NCI-H2081 (cell line): ENCODE measurements at places on chromosomes 16 and 17.

DNA sequence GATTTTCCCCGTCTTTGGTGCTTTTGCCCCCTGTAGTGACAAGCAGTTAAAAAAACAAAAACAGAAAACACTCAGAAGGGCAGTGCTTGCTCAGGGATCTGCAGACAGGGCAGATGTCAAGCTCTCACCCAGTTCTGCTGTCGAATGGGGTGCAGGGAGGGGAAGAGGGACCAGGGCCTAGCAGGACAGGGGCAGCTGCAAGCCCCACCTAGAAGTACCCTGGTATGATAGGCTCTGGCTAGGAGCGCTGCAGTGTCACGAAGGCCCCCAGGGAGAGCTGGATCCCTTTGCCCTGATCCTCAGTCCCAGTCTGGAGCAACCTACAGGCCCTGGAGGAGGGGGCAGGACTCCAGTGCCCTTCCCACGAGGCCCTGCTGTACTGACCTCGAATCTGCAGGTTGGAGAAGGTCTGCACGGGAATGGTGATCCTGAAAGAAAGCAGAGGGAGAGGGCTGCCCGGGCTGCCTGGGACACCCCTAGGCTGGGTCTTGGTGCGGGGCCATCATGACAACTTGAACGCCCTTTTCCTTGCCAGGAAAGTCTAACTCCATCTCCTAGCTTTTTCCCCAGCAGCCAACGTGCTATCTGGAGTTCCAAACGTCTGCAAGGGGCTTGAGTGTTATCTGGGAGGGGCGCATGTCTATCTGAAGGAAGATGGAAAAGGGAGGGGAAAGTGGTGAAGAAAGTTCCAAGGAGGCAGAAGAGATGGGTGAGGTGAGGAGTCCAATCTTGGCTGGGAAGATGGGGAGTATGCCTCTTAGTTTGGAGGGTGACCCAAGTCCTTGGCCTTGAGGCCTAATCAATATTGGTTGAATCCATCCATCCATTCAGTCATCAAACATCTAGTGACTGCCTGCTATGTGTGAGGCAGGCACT, 4.8 kb downstream of the GFAP start:
- no peak for DNase-seq

- DNase-seq: peak; percentile 33
Measured at GRCh38 chr16:3983081-3983520, 102.6 kb upstream of the CREBBP start.

DNA sequence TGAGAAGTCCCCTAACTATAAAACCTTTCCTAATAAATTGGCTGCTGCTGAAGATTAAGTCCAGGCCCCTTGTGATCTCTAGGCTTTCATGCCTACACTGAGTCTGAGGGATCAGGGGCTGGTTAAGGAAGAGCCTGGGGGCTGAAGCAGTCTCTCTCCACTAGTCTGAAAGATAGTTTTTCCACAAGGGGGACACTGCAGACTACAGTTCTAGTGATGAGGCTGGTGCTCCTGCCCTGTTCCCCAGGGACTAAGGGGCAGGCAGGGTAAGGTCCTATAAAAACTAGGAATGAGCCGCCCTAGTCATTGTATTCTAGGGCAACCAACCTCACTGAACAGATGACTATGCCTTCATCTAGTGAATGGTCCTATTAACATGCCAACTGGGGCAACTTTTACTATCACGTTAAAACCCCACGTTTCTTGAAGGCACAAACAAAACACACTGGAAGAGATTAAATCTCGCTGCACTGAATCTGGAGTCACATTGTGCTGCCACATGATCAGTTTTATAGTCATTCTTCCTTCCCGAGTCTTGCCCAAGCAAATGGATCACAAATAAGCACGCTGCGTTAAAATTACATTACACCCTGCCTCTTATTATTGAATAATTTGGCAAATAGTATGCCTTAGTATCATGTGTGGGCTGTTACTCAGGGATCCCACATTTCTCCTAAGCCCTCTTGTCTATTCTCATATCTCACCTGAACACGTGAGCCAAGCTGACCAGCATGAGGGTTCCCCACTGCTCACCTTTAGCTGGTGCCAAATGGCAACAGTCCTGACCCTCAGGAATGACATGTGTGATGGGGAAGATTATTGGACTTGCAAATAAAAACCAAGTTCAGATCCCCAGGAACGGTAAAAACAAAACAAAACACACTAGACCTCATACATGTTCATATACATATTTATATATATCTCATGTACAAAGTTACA, 95.4 kb upstream of the TOB1 start:
- no peak for DNase-seq

DNA sequence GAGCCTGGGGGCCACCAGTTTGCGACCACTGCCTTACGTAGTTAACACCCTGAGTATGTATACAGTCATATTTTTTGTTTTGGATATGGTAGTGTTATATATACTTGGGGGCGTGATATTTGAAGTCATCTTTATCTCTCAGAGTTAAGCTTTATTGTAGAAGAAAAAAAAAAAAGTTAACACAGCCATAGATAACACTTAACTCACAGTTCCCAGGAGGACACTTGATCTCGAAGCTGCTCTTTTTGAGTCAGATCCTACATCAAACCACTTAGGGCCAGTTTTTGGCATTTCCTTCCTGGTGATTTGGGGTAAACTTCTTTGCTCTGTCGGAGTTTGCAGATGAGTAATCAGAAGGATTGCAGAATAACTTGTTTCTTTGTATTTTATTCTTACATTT, 5.8 kb downstream of the ITPRIPL2 start:
- DNase-seq: no peak

GRCh38 chr17:62717589-62717855, 90.1 kb downstream of the MRC2 start:
- no peak for DNase-seq

DNA sequence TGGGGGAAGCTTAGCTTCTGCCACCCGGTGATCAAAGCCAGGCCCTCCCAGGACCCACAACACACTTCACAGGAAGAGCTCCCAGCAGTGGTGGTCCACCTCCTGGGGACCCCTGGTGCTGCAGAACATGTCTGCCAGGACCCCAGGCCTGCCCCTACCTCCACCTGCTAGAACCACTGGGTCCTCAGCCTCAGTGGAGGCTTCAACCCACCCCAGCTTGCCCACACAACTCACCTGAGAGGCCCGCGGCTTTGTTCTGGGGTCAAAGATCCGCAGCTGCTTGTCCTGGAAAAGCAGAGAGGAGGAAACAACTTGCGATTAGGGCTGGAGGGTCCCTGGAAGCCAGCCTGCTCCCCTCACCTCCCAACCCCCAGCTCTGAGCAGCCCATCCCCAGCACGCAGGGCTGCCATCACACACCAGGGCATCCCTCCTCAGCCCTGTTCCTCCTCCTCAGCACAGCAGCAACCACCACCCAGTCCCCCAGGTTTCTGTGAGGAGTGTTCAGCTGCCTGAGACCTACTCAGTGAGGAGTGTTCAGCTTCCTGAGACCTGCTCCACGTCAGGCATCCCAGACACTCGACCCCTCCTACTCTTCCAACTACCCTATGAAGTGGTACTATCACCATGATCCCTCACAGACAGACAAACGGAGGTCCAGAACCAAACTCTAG, 21.2 kb downstream of the CORO7 start:
- DNase-seq: no peak

DNA sequence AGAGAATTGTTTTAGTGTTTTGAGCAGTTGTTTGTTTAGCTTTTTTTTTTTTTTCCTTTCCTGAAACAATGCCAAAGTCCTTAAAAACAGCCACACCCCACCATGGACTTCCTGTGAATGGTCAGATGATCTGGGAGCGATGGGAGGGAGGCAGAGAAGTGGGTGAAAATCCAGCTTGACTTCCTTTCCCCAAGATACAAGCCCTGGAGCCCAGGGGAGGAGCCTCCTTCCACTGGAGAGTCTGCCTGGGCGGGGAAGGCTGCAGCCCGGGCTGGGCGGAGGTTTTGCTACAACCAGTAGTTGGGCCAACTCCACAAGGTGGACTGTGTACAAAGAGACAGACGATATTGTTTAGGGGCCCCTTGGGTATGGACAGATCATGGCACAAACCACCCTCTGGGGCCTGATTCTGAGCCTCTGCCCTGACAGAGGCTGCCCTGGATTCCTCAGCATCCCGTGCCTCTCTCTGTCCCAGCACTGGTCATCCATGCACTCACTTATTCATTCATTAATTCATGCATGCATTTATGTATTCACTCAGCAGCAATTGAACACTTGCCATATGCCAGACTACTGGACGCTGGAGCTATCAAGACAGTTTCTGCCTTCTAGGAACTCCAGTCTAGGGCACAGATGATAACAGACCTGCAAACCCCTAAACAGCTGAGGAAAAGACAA, 29.8 kb downstream of the WSB1 start:
- no peak for DNase-seq

- DNase-seq: no peak
Measured at GRCh38 chr17:28154214-28154613, 111.7 kb downstream of the NLK start.

DNA sequence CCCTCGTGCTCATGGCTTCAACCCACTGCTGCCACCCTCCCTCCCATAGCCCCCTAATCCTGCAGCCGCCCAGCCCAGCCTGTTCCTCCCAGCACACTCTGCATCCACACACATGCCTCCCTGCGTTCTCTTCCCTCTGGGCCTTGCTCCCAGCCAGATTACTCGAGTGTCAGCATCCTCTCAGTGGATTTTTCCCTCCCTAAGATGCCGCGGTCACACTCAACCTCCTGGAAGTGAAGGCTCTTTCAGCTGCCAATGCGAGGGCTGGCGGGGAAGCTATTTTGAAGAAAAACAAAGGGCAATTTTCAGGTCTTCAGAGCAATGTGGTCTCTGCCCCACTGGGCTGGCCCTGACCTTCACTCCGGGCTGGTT, 23.2 kb upstream of the CACNG5 start:
- DNase-seq: no peak

GRCh38 chr16:69373019-69373418, 12.8 kb downstream of the TERF2 start:
- no peak for DNase-seq

DNA sequence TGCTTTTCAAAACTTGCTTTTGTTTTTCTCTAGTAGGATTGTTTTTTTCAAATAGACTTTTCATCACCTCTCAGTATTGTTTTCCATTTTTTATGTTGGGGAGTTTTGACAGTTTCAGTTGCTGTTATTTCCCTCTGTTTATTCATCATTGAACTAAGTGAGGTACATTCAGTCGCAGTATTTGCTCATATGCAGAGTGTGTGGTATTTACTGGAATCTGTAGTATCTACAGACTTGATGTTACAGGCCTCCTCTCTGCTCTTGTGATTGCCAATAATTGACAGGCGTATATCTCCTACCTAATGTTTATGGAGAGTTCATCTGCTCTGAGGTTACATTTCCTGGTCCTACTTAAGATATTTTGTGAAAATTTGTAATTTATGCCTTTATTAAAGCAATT, 49.6 kb downstream of the COX10 start:
- DNase-seq: no peak

DNA sequence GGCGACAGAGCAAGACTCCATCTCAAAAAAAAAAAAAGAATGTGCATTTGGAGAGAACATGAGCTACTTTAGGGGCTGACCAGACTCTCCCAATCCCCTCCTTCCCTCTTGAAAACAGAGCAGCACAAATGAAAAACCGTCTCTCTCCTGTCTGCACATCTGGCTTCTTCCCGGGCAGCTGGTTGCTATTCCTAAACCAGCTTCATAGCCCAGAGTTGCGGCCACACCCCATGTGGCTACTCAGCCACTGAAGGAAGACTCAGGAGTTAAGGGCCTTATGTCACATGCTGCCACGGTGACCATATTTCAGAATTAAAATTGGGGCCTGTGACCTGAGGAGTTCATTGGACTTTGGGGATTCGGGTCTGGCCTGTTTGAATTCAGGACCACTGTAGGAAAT, 48.3 kb downstream of the KATNIP start:
- no peak for DNase-seq

GRCh38 chr16:6482696-6483468, 849.8 kb upstream of the RBFOX1 start:
- DNase-seq: no peak

- no peak for DNase-seq
Measured at GRCh38 chr17:48514477-48514876, 16.3 kb downstream of the HOXB1 start.

DNA sequence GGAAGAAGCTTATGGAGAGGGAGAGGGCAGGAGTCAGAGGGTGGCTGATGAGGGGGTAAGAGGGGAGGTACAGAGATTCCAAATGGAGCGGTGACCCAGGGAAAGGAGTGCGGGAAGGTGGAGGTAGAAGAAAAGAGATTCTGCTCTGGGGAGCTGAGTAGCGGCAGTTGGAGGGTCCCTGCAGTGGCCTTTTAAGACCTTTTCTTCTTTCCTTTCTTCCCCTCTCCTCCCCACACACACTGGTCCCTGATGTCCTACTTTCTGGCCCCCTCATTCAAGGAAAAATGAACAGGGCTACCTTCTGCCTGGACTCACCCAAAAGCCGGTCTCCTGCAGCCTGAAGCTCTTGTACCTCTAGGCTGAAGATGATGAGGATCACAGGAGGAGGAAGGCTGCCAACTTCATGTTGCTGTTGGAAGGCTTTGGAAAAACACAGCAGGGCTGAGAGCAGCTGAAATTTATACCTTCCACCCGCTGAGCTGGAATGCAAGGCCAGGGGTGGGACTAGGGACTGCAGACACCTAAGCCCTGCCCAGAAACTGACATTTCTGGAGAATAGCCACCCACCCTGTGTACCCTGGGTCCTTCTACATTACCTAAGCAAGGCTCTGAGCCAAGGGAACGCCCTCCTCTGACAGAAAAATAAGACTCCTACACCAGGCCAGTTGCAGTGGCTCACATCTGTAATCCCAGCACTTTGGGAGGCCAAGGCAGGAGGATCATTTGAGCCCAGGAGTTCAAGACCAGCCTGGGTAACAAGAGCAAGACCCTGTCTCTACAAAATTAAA, 9.4 kb upstream of the HEATR6 start:
- DNase-seq: peak; percentile 11

GRCh38 chr16:1070084-1070863, 2.3 kb upstream of the SSTR5 start:
- no peak for DNase-seq

DNA sequence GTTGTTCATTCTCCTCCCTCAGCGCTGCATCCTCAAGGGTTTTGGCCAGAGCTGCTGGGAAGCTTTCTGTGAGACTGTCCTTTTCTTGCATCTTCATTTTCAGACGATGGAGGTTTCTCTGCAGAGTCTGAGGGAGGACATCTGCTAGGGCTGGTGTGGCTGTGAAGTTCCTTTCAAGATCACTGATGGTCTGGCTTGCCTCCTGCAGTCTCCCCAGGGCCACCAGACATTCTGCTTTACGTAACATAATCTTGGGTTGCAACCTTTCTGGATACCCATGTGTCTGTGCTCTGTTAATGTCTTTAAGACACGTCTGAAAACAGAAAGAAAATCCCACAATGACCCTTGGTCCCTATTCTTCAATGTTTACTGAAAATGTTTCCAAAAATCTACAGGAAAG, 29.0 kb downstream of the SMYD4 start:
- no peak for DNase-seq
